ENCODE measurements at places on chromosomes 11 and 22.

- no peak for DNase-seq
These were observed 767.8 kb upstream of the LUZP2 start for GRCh38 chr11:23729088-23729487.

- DNase-seq, result no peak
These were observed 5.5 kb upstream of the OR52B6 start for GRCh38 chr11:5575152-5575551.

DNA sequence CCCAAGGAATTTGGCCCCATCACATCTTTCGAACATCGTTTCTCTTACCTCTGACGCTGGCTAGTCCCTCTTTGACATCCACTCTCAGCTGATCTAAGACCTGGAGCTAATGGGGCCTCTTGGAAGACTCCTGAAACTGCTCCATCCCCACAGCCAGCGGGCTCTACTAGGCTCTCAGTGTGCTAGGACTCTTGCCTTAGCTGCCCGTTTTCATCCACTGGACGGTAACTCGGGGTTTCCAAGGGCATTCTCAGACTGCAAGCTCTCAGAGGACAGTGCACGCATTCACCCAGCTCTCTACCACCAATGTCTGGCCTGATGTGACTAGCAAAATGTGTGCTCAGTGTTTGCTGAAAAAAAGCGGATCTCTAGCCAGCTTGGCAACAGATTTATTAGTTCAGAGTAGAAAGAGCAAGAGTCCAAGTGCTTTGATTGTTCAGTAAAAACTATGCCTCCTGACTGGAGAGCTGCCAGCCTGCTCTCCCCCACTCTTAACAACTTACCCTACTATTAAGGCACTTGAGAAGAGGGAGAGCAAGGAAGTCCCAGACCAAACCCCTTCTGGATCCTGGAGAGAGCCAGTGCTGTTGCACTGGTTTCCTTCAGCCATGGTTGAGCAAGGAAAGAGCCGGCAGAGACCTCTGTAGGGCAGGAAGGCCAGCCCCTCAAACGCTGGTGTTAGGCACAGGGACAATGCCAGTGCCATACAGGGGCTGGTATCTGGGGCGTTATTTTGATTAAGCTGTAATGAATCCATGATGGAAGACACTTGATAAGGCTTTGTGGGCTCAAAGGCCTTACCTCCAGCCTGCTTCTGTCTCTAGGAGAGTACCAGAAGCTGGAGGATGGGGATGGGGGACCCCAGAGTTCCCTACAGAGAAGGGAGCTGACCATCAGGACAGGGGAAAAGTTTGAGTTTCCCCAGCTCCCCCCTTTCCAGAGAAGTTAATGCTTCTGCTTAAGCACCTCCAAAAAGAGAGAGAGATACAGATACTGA is 9.2 kb downstream of the RELA start:
- no peak for DNase-seq

DNA sequence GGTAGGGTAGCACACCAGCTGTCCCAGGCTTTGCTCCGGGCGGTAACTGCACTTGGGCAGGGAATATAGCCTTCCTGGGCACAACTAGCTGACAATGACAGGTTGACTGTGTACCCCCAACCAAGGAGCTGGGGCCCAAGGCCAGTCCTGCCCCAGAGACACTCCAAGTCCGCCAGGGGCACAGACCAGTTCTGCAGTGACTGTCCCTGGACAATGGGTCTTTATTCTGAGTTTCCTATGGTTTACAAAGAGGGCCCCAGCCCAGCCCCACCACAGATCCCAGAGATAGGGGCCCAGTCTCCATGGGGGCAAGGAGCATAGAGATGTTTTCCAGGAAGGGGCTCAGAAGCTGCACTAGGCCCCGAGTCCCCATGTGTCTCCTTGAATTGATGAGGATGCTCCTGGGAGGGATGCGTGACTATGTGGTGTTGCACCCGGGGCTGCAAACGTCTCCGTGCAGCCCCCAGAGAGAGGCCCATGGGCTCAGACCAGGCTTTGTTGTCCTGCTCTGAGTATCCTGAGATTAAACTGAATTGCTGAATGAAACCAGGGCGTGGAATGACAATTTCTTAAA is 48.4 kb downstream of the CD6 start:
- DNase-seq, result no peak

DNA sequence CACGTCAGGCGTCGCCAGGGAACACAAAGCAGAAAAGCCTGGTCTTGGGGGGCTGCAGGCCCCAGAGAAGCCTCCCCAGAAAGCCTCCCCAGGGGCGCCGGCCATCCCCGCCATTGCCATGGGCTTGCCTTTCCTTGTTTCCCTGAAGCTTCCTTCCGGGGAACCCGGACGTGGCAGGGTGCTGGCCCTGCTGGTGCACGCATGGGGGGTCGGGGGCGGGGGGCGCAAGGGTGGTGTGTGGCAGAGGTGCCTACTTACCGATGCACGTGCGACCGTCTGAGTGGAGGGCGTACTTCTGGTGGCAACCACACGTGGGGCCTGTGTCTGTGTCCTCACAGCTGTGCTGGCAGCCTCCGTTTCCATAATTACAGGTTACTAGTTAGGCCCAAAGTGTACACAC is 71.0 kb upstream of the TTLL12 start:
- no peak for DNase-seq

- no peak for DNase-seq
These were observed 84.1 kb downstream of the CEP164 start for GRCh38 chr11:117411736-117412135.

GRCh38 chr11:104484804-104485554 is 321.0 kb upstream of the PDGFD start:
- DNase-seq, result no peak

DNA sequence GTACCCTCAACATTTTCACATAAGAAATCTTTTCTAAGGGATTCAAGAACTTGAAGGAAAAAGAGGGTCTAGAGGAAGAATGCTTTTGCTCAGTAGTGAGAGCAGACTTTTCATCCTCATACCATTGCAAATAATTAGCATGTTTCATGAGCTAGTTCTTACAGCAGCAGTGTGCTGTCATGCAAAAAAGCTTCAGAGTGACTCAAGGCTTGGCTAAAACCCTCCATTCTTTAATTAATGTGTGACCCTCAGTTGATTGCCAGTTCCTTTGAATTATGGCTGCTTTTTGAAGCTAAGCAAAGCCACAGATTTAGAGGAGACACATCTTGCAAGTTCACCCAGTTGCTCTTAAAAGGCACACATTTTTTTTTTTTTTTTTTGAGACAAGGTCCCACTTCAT is 36.6 kb upstream of the PCF11 start:
- DNase-seq, result no peak

DNA sequence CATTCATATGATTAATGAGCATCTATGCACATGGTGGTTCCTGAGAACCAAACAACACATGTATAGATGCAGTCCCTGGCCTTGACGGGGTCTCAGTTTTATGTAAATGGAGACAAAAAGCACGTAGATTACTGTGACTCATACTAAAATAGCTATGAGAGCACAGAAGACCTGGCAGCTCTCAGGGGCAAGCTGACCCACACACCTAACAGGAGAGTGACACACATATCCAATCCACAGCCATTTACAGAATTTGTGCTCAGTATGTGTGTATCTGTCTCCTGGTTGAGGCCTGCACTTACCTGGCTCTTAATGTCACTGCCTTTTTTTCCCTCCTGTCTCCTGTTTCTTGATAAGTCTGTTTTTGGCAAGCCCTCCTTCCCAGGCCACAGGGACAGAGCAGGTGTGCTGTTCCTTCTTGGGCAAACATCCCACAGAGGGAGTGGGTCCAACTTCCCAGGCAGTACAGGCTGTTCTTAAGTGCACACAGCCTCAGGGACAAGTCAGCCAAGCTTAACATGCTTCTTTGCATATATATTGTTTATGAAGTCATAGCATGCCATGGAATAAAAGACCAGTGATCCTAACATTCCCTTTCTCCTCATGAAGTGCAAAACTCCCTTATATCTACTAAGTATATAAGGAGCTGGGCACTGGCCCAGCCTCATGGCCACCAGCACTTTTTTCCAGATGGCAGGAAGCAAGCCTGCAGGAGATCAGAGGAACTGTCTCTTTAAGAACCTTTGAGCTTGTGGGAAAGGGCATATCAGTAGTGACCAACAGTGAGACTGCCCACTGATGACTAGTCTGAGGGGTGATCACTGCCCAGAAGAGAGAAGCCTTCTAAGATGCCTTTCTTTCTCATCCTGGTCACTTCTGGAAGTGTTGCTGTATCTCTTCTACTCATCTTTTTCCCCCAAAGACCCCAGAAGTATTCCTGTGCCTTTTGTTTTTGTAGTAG is 124.7 kb upstream of the CCDC90B start:
- no peak for DNase-seq

DNA sequence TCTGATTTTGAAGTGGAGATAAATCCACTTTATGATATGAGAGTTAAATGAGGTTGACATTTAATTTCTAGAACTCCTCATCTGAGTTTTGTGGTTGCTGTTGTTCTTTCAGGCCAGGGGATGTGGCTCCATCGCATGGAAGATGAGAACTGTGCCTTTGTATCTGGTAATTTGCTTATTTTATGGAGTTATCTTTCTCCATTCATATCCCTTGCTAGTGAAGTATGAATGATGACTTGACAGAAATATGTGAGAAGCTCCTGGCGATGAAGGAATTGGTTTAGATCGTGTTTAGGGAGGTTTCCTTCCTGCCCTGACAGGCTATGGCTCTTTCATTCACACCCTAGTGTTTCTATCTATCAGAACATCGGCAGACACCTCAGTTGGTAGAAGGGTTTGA is 393.7 kb downstream of the ETS1 start:
- no peak for DNase-seq

- DNase-seq, result no peak
These were observed 6.7 kb upstream of the TAGLN start for GRCh38 chr11:117192401-117192875.

- no peak for DNase-seq
These were observed 49.3 kb downstream of the LRFN4 start for GRCh38 chr11:66906061-66906733.

DNA sequence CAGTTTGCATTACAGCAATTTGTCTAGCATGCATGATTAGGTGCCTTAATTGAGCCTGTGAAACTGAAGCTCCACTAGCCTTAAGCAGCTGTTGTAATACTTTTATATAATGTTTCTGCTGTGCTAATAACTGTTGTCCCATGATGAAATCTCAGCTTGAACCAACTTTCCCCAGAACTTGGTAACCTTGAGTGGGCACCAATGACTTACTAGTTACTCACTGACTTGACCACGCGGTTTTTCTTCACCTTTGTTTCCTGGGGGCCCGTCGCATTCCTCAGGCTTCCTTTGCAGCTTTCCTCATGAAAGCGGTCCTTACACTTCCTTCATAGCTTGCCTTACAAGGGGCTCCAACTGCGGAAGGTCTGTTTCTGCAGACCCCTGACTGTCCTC is 11.2 kb upstream of the GLYATL1 start:
- DNase-seq, result no peak

DNA sequence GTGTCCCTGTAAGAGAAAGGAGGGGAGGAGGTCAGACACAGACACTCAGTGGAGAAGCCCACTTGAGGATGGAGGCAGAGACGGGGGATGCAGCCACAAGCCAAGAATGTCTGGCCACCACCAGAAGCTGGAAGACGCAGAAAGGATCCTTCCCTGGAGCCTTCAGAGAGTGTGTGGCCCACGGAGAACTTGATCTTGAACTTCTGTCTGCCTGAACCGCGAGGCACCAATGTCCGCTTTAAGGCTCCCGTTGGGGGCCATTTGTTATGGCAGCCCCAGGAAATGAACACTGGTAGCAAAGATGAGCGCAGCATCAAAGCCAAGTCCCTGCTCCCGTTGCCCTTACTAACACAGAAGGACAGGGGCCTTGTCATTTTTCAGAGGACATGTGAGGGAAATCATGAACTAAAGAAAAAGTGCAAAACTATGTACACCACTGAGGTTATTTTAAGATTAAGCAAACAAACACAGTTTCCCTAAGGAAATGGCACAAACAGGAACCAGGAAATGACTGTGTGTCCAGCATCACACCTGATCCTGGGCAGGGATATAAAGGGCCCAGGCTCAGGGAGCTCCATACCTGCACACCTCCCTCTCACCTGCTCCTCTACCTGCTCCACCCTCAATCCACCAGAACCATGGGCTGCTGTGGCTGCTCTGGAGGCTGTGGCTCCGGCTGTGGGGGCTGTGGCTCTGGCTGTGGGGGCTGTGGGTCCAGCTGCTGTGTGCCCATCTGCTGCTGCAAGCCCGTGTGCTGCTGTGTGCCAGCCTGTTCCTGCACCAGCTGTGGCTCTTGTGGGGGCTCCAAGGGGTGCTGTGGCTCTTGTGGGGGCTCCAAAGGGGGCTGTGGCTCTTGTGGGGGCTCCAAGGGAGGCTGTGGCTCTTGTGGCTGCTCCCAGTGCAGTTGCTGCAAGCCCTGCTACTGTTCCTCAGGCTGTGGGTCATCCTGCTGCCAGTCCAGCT is at the start of gene KRTAP5-6:
Gene KRTAP5-6 (plus strand): TSS at position 588 of the 963 bp plus-strand sequence. CDS start 51 bp downstream, at position 639.
- no peak for DNase-seq

DNA sequence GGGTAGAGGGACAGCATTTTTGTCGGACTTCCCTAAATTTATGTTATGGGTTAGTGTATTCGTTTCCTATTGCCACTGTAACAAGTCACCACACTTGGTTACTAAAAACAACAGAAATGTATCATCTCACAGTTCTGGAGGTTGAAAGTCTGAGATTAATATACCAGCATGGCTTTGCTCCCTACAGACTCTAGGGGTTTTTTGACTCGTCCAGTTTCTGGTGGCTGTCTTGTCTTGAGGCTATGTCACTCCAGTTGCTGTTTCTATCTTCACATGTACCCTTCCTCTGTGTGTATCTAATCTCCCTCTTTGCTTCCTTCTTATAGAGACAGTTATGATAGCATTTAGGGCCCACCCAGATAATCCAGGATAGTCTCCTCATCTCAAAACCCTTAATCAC is 9.1 kb upstream of the CCDC179 start:
- DNase-seq, result no peak

Measured in HS-5 (cell line).